ENCODE measurements at places on chromosomes 13 and 19. TPM values are rescaled to one million over a fixed set of nuclear protein-coding genes. Genes with fewer than 3 reads are reported as not detected.

GRCh38 chr13:21606796-21607195 is 2.8 kb upstream of the MICU2 start:
- DNase-seq = no peak

- no peak for DNase-seq
Observed at GRCh38 chr19:29978080-29978479, 36.0 kb downstream of the URI1 start.

Gene NANOS3
- polyA plus RNA-seq = 9.3 TPM

GRCh38 chr19:20078581-20079031 is 806 bp downstream of the ZNF90 start:
- peak; percentile 25 for DNase-seq

DNA sequence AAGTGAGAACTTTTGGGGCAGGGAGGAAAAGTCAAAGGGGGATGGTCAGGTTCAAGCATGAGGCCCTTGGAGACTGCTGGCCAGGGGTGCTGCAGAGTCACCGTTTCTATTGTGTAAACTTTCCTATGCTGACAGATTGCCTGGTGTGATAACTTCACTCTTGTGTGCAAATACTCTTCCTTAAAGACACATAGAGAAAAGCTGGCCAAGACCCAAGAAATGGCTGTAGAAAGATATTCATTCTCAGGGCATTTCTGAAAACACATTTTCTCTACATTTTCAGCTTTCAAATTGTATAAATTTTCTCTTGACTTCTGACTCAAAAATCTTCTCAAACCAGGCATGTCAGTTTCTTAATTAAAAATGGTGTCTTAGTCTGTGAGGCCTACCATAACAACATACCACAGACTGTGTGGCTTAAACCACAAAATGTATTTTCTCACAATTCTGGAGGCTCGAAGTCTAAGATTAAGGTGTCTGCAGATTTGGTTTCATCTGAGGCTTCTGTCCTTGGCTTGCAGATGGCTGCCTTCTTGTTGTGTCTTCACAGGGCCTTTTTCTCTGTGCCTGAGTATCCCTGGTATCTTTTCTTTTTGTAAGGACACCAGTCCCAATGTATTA is 304.5 kb downstream of the KCNRG start:
- no peak for DNase-seq
